ENCODE measurements at places on chromosomes 16 and 17.
A peak's percentile ranks its signal among the peaks of the same experiment; 100 is the strongest.

- no peak for DNase-seq
Observed at GRCh38 chr17:1050246-1050995, 53.5 kb downstream of the TIMM22 start.

DNA sequence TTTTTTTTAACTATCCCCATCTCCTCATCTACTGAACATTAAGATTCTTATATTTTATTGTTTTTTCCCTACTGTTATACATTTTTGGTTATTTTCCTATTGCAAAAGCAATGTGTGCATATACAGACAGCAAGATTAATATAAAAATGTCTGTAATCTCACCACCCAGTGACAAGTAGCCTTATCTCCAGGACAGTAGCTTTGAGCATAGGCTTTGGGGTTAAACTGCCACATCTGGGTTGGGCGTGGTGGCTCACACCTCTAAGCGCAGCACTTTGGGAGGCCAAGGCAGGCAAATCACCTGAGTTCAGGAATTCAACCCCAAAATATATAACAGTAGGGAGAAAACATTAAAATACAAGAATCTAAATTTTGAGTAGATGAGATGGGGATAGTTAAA lies 27.4 kb upstream of the SSTR2 start:
- DNase-seq, result no peak

- DNase-seq, result no peak
Observed at GRCh38 chr16:84774810-84775209, 45.0 kb upstream of the CRISPLD2 start.

DNA sequence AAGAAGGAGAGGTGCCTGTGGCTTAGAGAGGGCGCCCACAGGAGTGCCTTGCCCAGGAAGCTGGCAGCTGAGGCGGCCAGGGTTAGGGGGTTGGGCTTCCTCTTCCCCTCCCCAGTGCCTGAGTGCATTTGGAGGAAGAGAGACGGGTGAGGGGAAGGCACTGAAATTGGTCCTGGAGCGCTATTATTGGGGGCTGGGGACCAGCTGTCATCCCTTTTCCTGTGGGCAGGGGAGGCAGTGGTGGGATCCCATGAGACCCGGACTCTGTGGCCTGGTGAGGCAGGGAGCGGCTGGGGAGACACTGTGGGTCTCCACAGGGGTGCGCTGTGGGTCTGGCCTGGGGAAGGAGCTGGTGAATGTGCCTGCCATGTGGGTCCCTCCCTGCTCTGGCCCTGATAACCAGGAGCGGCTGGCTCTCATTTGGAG lies 259.7 kb downstream of the SEC14L1 start:
- no peak for DNase-seq

GRCh38 chr16:2767891-2768290 lies 9.2 kb downstream of the ELOB start:
- DNase-seq, result no peak

- DNase-seq, result peak; percentile 96
Observed at GRCh38 chr17:48148854-48149786, 41.6 kb downstream of the SNX11 start.

GRCh38 chr16:87457061-87457611 lies 35.7 kb downstream of the ZCCHC14 start:
- no peak for DNase-seq

- DNase-seq, result no peak
Observed at GRCh38 chr17:42185621-42185930, 324 bp upstream of the HCRT start.

GRCh38 chr17:27379888-27380533 lies 76.2 kb upstream of the KSR1 start:
- DNase-seq, result no peak

- no peak for DNase-seq
Observed at GRCh38 chr16:14378689-14379467, 251.2 kb downstream of the PARN start.

- DNase-seq, result no peak
Observed at GRCh38 chr16:70493802-70494201, 29.6 kb downstream of the COG4 start.

DNA sequence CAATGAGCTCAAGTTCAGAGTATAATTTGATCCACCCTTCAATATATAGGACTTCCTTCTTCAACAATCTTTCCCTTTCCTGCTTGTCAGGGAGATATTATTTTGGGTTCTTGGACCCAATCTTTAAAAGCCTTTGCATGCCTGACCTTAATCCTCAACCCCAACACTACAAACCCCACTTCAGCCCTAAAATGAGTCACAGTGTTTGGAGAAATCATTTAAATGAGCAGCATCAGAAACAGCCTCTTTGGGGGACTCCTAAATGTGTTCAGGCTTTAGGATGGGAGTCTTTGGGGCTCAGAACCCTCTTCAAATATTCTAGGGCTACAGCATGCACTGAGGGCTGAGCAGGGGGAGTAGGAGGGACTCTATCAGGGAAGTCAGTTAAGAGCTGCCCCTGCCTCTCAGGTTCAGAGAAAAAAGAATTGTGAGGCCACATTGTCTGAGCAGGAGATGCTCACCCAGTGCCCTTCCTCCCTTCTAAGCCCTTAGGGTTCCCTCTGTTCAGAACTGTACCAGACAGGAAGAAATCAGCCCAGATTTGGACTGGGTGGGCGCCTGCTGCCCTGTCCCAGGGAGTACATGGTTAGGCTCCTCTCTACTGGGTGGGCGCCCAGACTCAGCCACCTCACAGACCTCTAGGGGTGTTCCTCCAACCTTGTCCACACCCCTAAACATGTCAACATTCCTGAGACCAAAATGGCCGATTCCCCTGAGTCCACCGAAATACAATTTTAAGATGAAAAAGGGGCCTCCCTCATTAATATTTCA lies 5.0 kb downstream of the NEUROD2 start:
- DNase-seq, result no peak

GRCh38 chr17:8019665-8020650 lies 17.5 kb downstream of the GUCY2D start:
- DNase-seq, result no peak

GRCh38 chr16:71585318-71585703 lies 8.4 kb upstream of the TAT start:
- DNase-seq, result no peak

All from NCI-H774 (cell line).